ENCODE measurements at places on chromosomes 7 and 10.
A peak's percentile ranks its signal among the peaks of the same experiment; 100 is the strongest.

- DNase-seq: no peak
These were observed 300.5 kb upstream of the MYO3A start for GRCh38 chr10:25633542-25633941.

DNA sequence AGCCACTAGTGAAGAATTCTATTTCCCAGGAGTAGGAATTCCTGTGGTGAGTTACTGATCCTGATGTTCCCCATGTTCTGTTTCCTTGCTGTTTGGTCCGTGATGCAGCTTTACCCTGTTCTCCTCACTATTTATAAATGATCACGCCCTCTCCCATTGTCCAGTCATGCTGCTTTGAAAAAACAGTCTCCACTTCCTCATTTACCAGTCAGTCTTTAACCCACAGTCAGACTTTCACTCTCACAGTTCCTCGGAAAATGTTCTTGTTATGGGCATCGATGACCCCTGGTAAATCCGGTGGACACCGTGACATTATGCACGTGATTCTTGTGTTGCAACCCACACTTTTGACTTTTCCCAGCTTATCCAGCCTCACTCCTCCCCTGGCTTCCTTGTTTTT lies 14.4 kb downstream of the SCIN start:
- DNase-seq: no peak

- no peak for DNase-seq
These were observed 150.4 kb downstream of the PRKG1 start for GRCh38 chr10:51224671-51225161.

- no peak for DNase-seq
These were observed 105.8 kb downstream of the BAMBI start for GRCh38 chr10:28783087-28783486.

GRCh38 chr10:14605231-14605925 lies 169.3 kb downstream of the FAM107B start:
- no peak for DNase-seq

DNA sequence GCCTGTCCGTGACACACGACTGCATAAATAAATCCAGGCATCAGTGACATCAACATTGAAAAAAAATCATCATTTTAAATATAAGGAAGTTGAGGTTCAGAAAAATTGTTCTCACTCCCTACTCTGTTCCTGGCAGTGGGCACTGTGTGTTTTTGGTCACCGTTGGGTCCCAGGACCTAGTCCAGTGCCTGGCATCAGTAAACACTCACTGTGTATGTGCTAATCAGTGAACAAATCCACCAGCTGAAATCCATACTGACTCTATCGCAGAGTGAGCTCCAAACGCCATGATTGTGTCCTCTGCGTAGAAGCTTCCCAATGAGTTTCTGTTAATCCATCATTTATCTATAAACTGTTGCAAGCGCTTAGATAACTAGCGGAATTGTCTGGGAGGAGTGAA lies 41.2 kb downstream of the ITIH2 start:
- no peak for DNase-seq

DNA sequence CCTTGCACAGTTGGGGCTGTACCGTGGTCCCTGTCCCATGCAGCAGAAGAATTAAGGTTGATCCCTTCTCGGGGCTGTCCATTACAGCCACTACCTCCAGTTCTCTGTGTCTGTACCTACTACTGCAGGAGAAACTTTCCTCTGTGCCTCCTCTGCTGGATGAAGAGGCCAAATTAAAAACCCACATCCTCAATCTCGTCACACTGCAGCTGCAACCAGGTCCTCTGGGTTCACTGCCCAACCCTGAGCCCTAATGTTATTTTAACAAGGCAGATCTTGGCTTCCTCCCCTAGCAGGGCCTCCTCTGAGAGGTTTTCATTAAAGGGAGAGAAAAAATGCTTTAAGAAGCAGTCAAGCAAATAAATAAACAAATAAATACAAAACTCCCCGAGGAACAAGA lies 66.6 kb downstream of the PLXNA4 start:
- DNase-seq: no peak

DNA sequence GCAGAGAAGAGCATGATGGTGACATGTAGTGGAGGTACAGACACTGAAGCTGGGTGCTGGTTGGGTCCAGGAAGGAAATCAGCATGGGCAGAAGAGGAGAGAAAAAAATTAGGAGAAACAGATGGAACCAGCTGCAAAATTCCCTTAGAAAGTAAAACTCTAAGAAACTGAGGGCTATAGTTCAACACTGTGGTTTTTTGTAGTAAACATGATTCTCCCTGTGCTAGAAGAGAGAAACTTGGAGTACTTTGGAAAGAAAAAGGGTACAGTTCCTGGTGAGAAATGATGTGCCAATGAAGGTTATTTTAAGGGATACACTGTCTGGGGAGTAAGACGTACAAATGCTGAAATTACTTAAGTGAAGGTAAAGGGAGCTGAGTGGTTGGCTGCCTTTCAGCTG lies 181.5 kb upstream of the HPS1 start:
- no peak for DNase-seq

- DNase-seq: no peak
These were observed 18.7 kb downstream of the SEC24C start for GRCh38 chr10:73762915-73763314.

DNA sequence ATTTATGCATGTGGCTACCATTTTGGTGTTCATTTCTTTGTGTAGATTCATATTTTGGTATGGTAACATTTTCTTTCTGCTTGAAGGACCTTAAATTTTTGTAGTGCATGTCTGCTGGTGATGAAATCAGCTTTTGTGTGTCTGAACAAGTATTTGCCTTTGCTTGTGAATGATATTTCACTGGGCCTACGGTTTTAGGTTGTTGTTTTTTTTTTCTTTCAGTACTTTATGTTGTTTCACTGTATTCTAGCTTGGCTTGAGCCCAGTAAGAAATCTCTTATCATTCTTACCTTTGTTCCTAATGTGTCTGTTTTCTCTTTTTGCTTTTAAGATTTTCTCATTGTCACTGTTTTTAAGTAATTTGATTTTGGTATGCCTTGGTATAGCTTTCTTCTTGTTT lies 31.9 kb downstream of the SAMD8 start:
- no peak for DNase-seq

GRCh38 chr10:91796331-91797047 lies 1.7 kb upstream of the TNKS2 start:
- DNase-seq: peak; percentile 11

- DNase-seq: peak; percentile 79
These were observed 4.4 kb upstream of the MAD1L1 start for GRCh38 chr7:2237109-2237602.

GRCh38 chr7:130875265-130875741 lies 141.3 kb upstream of the KLF14 start:
- DNase-seq: no peak

DNA sequence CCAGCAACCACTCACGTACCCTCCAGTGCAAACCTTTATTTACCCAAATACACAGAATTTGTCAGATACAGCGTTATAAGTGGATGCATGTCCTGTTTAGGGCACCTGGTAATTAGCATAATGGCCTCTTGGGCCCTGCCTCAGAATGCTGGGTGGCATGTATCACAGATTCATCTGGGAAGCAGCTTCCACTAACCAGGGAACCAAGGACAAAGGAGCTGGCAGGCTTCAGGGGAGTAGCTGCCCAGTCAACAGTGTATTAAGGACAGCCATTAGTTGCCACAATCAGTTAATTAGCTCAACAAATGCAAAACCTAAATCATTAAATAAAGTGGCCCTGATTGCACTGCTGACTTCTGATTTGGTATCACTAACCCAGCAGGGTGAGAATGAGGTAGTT lies 105.7 kb downstream of the RAPGEF5 start:
- no peak for DNase-seq

- no peak for DNase-seq
These were observed 153.0 kb upstream of the FGFR2 start for GRCh38 chr10:121751191-121751760.

GRCh38 chr10:112624546-112625048 lies 177.6 kb downstream of the VTI1A start:
- no peak for DNase-seq

DNA sequence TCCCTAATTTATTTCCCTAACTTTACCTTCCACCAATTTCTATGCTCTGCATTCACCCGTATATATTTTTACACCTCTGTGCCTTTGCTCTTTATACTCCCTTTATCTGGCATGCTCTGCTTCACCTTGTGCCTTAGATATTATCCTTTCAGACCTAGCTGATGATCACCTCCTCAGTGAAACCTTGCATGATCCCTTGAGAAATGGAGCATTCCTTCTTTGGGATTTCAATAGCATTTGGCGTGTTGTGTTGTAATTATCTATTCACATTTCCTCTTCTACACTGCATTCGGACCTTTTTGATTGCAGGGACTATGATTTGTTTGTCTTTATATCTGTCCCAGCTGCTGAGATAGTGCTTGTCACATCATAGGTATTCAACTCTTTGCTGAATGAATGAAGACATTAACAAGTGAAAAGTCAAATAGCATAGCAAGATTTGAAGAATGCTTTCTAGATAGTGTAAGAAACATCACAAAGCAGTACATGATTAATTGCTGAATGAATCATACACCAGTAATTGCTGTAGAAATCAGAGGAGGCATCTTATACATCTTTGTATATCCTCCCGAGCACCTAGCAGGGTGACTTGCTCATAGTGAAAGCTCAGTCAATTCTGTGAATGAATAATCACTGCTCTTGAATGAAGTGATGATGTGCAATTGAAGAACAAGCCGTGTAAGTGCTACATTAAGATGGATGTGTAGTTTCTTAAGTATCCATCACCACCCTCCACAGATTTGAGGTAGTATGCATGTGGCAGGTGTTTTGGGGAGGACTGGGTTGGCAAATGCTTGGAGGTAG lies 2.0 kb upstream of the TM9SF3 start:
- no peak for DNase-seq

DNA sequence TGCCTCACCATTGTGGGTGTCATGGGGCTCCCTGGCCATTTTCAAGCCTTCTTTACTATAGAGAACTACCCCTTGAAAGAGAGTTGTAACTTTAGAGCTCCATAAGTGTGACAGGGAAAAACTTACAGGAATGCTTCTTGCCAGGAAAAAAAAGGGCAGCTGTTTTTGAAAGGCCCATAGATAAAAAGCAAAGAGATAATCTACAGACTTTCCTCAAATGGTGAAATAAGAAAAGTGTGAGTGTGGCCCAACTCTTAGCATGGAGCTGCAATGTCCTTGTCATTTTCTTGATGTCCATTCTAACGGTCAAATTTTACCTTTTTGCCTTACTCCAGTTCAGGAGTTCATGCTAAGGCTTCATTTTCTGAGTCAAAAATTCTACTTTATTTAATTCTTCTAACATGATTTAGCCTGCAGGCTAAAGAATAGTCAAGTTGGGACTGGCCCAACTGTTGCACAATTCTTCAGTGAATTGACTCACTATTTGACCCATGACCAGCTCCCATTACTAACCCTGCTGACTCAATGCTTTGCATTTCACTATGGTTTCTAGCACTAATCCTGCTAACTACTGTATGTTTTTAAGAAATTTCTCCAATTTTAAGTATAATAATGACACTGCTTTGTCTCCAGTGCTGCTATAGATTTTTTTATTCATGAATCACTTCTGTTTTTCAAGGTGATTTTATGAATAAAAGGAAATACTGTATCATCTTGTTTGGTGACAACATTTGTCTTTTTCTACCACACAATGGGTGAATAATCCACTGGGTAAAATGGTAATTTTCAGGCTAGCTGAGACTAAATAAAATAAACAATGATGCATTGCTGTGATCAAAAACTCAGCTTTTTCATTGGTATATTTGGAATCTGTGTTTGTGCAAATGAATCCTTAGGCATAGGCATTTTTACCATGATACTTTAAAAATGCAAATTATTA lies 41.4 kb upstream of the SGCE start:
- DNase-seq: no peak

DNA sequence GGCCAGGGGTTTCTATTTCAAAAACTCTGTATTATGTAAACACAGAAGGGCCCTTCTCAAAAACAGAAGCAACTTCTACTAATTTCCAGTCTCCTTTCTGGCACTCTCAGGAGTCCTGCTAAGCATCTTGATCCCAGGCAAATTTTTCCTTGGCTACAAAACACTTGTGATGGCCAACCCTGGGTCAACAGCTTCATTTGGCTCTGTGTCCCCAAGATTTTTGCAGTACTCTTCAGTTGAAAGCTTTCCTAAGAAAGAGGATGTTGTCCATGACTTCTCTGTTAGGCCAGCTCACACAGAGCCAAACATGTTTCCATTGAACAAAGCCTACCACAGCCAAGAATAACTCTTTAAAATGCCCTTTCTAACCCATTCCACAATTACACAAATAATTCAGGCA lies 99.0 kb upstream of the EGR2 start:
- no peak for DNase-seq

DNA sequence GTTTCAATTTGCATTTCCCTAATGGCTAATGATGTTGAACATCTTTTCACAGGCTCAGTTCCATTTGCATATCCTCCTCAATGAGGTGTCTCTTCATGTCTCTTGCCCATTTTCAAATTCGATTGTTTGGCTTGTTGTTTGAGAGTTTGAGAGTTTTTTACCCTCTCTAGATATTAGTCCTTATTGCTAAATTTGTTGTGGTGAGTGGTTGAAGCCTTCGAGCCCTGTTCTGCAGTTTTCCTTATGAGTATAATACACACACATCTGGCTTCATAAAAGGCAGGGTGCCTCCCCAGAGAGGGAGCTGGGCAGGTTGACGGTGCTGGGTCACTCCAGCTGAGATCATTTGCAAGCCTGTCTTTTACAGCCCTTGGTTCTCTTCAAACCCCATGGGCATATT lies 65.1 kb downstream of the RGS10 start:
- DNase-seq: no peak

- DNase-seq: no peak
These were observed 219.3 kb downstream of the SKAP2 start for GRCh38 chr7:26645121-26645520.

GRCh38 chr7:137591421-137591837 lies 247.9 kb upstream of the PTN start:
- DNase-seq: no peak

GRCh38 chr7:5348134-5349004 lies 65.6 kb downstream of the SLC29A4 start:
- DNase-seq: no peak

DNA sequence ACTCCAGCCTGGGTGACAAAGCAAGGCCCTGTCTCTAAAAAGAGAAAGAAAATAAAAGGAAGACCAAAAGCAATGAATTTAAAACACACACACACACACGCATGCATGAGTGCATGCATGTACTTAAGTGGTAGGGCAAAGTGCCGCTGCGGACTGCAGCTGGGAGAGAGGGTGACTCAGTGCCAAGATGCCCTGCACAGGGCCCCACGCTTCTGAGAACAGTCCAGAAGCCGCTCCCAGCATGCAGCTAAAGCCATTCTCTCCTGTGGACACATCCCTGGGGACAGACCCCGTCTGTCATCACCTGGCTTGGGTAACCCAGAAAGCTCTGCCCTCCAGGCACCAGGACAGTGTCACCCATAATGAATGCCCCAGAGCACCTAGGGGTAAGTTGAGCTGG lies 61.0 kb upstream of the MYL10 start:
- no peak for DNase-seq

GRCh38 chr10:103966671-103967447 lies at the start of gene SLK:
Gene SLK (plus strand): TSS chr10:103967140. CDS start chr10:103967746, 606 bp downstream.
- peak; percentile 86 for DNase-seq

Measured in memory B cell (primary cell).